ENCODE measurements at places on chromosomes 1 and 21.

DNA sequence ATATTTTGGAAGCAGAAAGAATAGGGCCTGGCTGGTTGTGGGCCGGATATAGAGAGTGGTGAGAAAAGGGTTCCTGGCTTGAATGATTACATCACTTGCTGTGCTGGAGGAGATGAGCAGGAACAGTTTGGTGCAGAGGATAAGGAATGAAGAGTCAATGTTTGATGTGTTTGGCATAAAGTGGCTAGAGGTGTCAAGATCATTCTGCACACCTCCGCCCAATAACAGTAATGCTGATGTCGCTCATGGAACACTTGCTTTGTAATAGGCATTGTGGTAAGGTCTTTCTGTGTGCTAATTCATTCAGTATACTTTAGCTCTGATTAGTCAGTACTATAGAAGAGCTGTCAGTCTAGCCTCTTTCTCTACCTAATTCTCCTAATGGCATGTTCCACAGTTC is 48.0 kb upstream of the RAVER2 start:
- DNase-seq, result no peak

DNA sequence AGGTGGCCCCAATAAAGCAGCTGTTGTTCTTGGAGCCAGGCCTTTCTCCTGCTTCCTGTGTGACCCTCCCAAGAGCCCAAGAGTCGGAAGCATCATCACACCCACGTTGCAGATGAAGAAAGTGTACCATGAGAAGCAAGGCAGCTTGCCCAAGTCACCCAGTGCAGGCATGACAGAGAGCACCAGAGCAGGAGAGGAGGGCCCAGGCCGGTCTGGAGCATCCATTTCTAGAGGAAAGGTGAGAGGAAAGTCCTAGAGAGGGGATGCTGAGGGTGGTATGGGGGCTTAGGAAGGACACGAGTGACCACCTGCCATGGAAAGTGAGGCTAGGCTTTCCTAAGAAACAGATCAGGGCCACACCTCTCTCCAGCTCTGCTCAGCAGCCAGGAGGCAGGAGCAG is 47.0 kb downstream of the C1orf198 start:
- DNase-seq, result no peak

DNA sequence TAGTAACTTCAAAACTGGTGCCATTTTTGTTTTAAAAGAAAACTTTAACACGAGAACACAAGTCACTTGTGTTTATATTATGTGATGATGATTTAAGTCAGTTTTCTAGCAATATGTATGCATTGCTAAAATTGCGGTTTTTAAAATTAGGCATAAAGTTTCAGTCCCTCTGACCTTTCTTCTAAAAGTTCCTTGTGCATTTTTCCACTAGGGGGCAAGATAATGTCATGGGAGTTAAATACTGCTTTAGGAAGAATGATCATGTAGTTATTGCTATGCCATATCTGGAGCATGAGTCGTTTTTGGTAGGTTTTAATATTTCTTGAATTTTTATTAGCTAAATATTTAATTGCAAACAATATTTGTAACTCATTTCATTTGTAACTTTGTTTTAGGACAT is 10.7 kb downstream of the CDC7 start:
- peak; percentile 10 for DNase-seq

DNA sequence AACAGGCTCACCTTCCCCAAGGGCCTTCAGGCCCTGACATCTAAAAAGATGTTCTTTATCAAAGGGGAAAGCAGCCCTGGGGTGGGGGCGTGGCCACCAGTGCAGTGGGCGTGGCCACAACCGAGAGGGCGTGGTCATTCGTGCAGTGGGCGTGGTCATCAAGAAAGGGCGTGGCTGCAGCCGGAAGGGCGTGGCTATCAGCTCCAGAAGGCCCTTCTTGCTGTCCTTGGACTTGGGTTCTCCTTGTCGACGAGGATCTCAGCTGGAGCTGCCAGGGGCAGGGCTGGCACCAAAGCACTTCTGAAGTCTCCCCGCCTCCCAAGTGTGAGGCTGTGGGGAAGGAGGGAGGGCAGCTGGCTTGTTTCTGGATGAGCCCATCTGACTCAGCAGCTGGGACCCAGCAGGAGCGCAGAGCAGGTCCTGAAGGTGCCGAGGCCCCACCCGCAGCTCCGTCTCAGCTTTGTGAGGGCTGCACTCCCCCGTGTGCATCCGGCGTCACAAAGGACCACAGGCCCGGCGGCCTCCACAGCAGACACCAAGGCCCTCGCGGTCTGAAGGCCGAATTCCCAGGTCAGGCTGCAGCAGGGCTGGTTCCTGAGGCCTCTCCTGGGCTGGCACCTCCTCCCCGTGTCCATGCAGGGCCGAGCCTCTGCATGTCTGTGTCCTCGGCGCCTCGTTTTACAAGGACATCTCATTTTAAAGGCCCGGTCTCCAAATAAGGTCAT is 12.8 kb downstream of the PDE9A start:
- no peak for DNase-seq

DNA sequence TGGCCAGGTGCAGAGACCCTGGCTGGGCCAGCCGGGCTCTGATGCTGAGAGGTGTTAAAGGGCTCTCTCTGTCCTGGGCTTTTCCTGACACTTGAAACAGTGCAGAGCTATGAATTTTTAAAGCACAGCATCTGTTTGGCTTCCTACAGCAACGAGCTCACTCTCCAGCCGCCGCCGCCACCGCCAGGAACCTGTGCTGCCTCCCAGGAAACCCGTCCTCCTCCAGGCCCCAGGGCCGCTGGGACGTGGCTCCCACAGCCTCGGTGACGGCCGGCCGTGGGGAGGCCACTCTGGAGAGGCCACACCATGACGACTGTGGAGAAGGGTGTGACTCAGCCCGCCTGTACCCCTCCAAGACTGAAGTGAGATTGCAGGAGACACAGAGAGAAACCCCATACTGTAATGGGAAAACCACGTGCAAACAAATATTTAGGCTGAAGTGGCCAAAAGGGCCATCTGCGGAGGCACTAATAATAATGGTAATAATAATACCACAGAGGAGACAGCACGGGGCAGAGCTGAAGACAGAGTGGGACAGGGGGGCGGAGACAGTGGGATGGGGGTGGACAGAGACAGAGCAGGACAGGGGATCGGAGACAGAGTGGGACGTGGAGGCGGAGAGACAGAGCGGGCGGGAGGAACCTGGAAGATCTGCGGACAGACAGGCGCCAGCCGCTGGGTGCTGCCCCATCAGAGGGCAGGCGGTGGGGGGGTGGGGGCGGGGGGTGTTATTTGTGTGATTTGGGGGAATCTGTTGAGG is 139.2 kb downstream of the CASZ1 start:
- no peak for DNase-seq

- DNase-seq, result no peak
Measured at GRCh38 chr1:119451158-119451557, 36.2 kb downstream of the HSD3B2 start.

GRCh38 chr1:20194757-20195461 is 8.6 kb upstream of the PLA2G2C start:
- peak; percentile 29 for DNase-seq

GRCh38 chr1:39949891-39950290 is 5.1 kb upstream of the MFSD2A start:
- DNase-seq, result no peak

GRCh38 chr1:172469717-172470116 is 25.8 kb upstream of the PIGC start:
- no peak for DNase-seq

GRCh38 chr1:40817791-40818263 is 34.2 kb downstream of the KCNQ4 start:
- DNase-seq, result no peak

DNA sequence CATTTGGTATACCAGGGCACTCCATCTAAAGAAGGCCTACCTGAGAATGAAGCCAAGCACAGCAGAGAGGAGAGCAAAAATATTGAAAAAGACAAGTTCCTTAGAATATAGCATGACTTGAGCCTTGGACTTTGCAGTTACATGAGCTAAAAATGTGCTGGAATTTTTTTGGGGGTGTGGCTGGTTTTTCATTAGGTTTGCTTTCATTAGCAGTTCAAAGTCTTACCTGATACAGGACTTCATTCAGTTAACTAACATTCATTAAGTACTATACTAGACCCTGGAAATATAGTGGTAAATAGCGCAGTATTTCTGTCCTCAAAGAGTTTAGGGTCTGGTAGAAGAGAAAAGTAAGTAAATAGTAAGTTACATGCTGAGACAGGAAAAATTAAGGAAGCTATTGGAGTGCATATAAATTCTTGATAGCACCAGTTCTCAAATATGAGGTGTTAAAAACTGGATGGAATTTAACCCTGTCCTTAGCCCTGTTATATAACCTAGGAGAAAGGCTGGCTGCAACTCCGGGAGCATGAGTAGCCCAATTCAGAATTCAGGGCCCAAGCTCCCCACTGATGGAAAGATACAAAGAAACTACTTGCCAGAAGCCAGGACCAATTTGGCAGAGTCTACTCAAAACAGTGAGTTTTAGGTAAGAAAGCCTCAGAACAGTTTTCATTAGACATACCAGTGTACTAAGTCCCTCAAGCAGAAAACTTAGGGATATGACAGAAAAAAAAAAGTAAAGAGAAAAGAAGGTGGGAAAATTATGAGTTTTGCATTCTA is 3.1 kb upstream of the DOCK7 start:
- no peak for DNase-seq

DNA sequence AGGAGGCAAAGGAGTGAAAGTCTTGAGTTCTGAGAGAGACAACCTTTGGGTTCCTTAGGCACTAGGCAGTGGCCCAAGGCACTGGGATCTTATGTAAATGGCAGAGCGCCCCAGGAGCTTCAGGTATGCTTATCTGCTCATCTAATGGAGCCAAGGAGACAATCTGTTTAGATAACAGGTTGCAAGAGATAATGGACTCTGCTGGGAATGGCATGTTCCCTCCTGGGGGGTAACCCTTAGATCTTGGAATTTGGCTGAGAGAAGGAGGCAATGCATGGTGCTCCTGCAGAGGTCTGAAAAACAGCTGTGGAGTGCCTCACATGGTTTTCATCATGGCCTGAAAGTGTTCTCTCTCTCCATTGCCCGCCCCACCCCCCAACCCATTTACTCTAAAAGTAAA is 44.1 kb upstream of the WLS start:
- no peak for DNase-seq

- no peak for DNase-seq
Measured at GRCh38 chr1:74247881-74248528, 12.8 kb downstream of the TNNI3K start.

GRCh38 chr1:230310381-230311163 is 115.6 kb downstream of the PGBD5 start:
- peak; percentile 68 for DNase-seq

GRCh38 chr1:223355699-223356098 is 8.3 kb downstream of the SUSD4 start:
- DNase-seq, result no peak

- DNase-seq, result no peak
Measured at GRCh38 chr21:41666641-41667081, 100.2 kb downstream of the RIPK4 start.

GRCh38 chr1:167594822-167595221 is 35.2 kb upstream of the RCSD1 start:
- no peak for DNase-seq

DNA sequence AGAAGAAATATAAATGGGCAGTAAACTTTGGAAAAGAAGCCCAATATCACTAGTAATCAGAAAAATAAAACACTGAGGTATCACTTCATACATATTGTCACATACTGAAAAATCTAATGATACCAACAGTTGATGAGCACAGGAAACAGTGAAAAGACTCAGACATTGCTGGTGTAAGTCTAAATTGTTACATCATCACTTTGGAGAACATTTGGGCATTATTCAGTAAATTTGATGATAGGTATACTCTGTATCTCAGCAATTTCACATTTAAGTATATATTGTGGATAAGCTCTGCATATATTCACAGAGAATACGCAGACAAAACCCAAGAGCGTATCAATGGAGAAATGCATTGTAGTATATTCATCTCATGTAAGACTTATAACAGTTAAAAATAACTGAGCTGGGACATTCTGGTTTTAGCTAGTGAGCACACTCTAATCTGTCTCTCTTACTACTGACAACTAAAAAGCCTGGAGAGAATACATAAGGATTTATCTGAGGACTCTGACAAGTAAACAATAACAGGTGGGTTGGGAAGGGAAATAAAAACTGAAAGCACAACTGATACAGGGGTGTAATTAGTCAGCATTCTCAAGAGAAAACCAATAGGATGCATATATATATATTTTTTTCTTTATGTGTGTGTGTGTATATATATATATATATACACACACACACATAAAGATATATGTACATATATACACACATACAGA is 212.7 kb upstream of the JUN start:
- DNase-seq, result no peak

- DNase-seq, result no peak
Measured at GRCh38 chr1:102837551-102837950, 270.8 kb downstream of the COL11A1 start.

DNA sequence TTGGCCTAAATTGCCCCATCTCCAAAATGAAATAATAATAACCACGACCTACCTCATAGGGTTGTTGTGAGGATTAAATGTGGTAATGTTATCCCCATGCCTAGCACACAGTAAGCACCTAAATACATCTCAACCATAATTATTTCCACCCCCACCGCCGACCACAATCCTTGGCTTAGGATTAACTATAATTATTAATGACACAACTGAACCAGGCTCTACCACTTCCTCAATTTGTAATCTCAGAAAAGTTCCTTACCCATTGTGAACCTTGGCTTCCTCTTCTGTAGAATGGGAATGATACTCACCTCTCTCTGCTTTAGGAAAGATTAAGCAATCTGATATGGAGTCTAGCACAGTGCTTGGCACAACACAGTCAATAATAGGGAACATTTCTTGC is 44.3 kb upstream of the TACSTD2 start:
- DNase-seq, result no peak

GRCh38 chr1:64453688-64454087 is 16.2 kb upstream of the CACHD1 start:
- DNase-seq, result no peak

GRCh38 chr1:65955071-65955470 is 162.4 kb downstream of the PDE4B start:
- DNase-seq, result no peak

- DNase-seq, result no peak
Measured at GRCh38 chr1:162905174-162906158, 44.5 kb upstream of the CCDC190 start.

- no peak for DNase-seq
Measured at GRCh38 chr21:31443736-31444521, 99.9 kb upstream of the TIAM1 start.

DNA sequence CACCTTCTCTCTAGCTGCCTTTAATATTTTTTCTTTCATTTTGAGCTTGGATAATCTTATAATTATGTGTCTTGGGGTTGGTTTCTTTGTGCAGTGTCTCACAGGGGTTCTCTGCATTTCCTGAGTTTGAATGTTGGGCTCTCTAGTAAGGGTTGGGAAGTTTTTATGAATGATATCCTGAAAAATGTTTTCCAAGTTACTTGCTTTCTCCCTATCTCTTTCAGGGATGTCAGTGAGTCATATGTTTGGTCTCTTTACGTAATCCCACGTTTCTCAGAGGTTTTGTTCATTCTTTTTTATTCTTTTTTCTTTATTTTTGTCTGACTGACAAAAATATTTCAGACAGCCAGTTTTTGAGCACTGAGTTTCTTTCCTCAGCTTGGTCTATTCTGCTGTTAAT is 55.4 kb upstream of the CCDC190 start:
- DNase-seq, result no peak

GRCh38 chr1:168794057-168794456 is 65.1 kb upstream of the DPT start:
- no peak for DNase-seq

DNA sequence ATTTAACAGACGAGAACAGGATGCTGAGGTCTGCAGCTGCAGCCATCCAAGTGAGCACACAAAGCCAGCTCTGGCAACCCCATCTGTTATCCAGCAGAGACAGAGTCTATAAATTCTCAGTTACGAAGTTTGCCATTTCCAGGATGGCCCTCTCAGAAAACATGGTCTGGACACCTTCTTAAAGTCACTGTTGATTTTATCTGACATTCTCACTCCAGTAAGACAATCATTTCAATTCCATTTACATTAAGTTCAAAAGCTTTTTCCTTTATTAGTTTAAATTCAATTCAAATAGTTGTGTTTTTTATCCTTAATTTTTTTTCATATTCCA is 125.5 kb downstream of the DMRTB1 start:
- DNase-seq, result no peak

Measured in COR-L47 (cell line).